ENCODE measurements at places on chromosomes 7 and 10.
A peak's percentile ranks its signal among the peaks of the same experiment; 100 is the strongest.

- DNase-seq = no peak
Measured at GRCh38 chr7:14542624-14543023, 359.9 kb downstream of the DGKB start.

DNA sequence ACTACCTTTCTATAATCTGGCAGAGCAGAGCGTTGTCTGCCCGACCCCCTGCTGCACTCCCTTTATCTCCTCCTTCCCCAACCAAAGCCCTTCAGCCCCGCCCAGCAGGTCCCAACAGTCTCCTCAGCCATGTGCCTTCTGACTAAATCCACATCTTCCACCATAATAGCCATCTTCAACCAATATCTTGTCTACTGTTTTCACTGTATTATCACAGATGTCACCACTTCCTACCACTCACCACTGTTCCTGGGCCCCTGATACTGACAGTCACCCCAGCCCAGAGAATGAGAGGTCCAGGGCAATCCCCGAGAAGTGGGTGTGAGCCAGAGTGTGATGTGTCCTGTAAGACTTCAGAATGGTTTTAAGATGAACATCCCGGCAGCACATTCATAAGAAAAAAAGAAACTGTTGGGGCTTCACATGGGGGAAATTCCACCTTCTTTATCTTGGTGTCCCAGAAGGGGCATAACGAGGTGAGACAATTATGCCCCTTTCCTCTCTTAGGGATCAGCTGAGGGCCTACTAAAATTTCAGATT is 25.3 kb downstream of the CCDC6 start:
- DNase-seq = peak; percentile 93

- DNase-seq = no peak
Measured at GRCh38 chr7:91875851-91876250, 4.7 kb downstream of the MTERF1 start.

GRCh38 chr10:3757250-3757637 is 27.8 kb downstream of the KLF6 start:
- DNase-seq = peak; percentile 57

DNA sequence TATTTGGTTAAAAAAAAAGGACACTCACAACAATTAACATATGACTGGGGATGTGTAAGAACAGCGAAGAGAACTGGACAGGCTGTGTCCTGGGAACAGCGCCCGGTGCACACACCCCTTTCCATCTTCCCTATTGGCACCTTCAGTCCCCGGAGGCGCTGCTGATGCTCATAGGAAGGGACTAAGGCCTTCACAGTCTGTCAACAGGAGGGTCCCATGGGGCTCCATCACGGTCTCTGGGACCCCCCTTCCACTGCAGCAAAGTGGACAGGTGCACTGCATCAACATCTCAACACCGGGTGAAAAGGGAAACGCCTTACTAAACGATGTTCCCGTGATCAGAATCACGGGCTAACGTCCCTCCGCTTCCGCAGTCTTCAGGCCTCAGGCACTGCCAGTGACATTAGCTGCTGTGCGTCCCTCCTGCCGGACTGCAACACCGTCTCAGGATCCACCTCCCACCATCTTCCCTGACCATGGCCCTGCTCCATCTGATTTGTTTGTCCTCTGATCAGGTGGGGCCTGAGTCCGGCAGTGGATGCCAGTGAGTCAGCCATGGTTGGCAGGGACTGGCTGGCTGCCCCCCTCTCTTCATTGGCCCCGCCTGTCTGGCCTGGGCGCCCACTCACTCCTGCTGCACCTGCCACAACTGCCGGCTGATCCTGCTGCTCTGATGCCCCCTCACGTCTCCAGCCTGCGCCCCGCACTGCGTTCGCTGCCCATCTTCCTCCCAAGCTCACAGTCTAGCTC is 614.7 kb downstream of the DNAJB6 start:
- no peak for DNase-seq

DNA sequence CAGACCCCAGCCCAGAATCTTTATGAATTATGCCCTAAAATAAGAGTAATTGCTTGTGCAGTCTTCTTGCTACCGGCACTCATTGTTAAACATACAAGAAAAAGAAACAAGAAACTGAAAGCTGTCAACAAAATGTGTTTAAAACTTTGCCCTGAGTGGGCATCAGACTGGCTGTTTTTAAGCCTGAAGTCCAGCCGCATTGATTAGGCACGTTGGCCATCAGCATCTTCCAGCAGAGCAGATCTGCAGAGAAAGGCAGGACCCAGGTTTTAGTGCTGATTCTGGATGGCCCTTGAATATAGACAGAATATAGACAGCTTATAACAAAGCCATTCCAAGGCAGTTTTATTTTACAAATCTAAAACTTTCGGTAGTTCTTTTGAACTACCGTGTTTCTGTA is 102.8 kb downstream of the POLL start:
- DNase-seq = no peak

GRCh38 chr10:76055963-76056362 is 624.5 kb downstream of the LRMDA start:
- DNase-seq = no peak

DNA sequence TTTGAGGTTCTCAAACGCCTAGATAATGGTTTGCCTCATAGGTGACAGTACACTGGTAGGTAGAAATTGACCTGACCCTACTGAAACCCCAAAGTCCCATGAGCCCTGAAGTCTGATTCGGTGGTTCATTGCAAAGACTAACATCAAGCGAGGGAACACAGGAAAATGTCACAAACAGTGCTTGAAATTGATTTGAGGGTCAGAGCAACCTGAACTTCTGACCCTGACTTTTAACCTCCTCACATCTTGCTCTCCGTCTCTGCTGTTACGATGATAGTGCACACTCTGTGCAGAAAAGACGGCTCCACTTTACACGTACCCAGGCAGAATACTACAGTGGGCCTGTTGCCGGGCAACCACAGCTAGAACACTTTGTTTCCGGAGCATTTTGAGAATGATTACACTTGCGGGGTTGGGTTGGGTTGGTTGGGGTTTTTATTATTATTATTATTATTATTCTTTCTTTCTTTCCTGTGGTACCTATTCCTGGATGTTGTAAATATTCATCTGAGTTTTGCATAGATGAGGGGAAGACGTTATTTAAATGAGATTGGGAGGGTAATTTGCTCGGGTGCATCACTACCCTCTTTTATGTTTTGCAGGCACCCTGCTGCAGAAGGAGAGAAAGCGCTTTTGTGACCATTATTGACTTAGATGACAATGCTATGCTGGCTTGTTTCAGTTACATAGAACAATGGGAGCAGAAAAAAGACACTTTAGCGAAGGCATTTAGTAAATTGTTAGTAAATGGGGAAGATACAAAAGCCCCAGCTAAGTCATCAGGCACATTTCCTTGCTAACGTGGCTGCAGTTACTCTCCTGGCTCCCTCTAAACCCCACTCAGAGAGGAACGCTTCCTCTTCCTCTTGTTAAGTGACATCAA is 438.1 kb upstream of the NRP1 start:
- peak; percentile 6 for DNase-seq

- no peak for DNase-seq
Measured at GRCh38 chr10:113061557-113061956, 111.5 kb downstream of the TCF7L2 start.

GRCh38 chr7:94364816-94365215 is 29.9 kb upstream of the COL1A2 start:
- DNase-seq = no peak

- no peak for DNase-seq
Measured at GRCh38 chr10:52249850-52250395, 64.2 kb upstream of the DKK1 start.

GRCh38 chr10:6239213-6239991 is 36.7 kb downstream of the PFKFB3 start:
- peak; percentile 87 for DNase-seq

DNA sequence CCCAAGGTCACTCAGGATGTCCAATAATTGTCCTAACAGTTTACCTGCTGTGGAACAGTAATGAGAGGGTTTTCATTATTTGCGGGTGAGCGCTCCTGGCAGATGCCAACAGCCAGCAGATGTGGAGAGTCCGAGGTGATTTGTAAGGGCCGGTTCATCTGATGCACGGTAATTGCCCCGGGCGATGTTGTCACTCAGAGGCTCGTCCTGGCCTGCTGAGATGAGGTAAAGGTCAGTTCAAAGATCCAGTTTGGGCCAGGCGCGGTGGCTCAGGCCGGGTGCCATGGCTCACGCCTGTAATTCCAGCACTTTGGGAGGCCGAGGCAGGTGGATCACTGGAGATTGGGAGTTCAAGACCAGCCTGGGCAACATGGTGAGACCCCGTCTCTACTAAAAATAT is 16.9 kb downstream of the LHPP start:
- no peak for DNase-seq

- no peak for DNase-seq
Measured at GRCh38 chr7:90312745-90313144, 8.4 kb downstream of the FAM237B start.

GRCh38 chr7:21253740-21254687 is 173.9 kb upstream of the SP4 start:
- DNase-seq = peak; percentile 69

GRCh38 chr7:143503261-143503660 is 25.6 kb downstream of the TAS2R41 start:
- no peak for DNase-seq

DNA sequence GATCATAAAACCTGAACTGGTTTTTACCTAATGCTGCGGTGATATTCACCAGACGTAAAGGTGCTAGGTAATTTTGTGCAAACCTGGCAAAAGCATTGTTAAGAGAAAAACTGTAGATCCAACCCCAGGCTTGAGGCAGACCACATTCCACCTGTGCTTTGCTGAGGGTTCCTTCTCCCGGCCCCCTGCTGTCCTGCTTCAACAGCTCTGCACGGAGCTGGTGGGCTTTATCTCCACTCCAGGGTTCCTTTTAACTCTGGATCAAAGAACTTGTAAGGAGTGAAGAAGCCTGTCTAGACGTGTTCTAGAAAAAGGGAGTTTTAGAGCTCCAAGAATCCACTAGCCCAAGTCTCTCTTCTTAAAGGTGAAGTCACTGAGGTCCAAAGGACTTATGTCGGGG is 87.5 kb upstream of the NMT2 start:
- no peak for DNase-seq

DNA sequence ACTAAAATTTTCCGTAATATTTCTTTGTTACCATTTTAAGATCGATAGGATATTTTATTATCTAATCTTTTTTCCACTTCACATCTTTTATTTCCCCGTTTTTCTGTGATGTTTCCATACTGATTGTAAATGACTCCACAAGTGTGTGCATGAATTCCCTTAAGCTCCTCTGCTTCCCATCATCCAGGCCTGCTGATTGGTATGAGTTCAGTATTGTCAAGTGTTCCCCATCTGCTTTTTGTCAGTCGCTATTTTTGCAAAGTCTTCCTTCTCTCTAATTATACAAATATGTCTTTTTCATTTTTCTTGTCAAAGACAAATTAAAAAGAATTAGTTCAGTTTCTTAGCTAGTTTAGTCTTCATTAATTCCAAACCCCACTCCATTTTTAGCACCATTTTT is 184.7 kb downstream of the EXOC4 start:
- no peak for DNase-seq

DNA sequence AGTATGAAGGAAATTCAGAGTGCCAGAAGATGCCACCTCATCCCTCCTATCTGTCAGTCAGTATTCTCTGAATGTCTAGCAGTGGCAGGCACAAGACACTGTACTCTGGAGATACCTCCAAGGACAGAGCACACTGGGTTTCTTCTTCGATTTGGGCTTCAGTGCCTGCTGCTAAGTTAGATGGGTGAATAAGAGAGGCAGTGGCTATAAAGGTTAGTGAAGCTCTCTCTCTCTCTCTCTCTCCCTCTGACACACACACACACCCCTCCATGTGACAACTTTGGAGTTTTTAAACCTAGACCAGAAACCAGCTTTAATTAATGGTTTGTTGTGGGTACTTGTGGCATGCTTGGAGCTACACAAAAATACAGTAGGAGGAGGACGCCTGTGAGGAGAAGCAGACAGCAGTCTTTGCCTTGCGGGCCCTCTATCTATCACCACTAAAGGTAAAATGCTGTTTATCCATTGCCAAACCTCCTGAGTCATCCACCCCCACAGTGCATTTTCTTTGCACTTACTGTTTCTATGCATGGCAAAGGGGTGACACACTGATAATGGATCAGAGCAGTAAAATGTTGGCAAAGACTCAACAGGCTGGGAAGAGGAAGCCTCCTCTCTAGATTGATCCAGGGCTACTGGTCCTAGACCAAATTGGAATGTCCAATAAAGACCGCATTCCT is 102.5 kb downstream of the TRIL start:
- no peak for DNase-seq

DNA sequence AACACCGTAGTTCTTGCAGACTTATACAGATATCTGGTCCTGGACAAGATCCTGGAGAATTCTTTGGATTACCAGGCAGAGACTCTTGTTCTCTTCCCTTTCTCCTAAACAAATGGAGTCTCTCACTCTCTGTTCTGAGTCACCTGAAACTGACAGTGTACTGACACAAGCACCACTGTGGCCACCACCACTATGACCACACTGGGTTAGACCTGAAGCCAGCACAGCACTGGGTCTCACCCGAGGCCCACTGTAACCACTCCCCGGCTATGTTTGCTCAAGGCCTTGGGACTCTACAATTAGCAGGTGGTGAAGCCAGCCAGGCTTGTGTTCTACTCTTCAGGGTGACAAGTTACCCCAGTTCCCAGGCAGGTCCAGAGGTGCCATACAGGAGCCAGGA is 22.8 kb downstream of the SLC39A12 start:
- no peak for DNase-seq

- no peak for DNase-seq
Measured at GRCh38 chr7:89283302-89283701, 487.8 kb upstream of the TEX47 start.

DNA sequence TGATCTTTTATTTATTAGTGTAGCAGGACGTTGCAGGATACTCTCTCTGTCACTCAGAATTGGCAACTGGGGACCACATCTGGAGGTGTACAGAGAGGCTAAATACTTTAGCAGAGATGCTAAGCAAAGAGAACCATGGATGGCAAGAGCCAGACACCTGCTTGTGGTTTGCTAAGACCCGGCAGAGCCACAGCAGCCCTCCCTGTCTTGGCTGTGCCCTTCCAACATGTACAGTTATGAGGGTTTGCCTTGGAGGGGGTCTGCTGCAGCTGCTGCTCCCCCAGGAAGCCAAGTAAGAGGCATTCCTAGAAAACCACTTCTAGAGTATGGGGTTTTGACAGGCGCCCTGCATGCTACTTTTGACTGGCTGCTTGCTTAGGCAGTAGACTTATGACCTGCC is 5.1 kb downstream of the NPVF start:
- no peak for DNase-seq

- DNase-seq = no peak
Measured at GRCh38 chr10:17058093-17058492, 71.5 kb downstream of the CUBN start.

GRCh38 chr10:69056129-69056528 is 31.8 kb upstream of the SRGN start:
- peak; percentile 52 for DNase-seq

- peak; percentile 66 for DNase-seq
Measured at GRCh38 chr7:150520145-150520544, 5.5 kb downstream of the GIMAP7 start.

DNA sequence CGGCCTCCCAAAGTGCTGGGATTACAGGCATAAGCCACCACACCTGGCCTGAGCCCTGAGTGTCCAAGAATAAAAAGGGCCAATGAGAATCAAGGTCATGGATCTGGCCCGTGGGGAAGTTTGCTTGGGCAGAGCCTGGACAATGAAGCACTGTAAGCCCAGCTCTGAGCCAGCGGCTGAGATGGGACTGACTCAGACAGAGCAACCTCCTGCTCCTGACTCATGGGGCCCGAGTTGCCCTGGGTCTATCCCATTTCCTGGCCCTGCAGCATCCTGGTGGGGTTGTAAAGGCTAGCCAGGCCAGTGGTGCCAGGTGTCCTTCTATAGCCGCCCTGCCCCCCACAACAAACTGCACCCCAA is 5.2 kb upstream of the MYH16 start:
- DNase-seq = no peak

GRCh38 chr7:582081-582835 is 62.6 kb upstream of the PDGFA start:
- no peak for DNase-seq

GRCh38 chr10:17768496-17768895 is 16.5 kb downstream of the TMEM236 start:
- no peak for DNase-seq

All from activated CD8-positive, alpha-beta T cell treated with anti-CD3 and anti-CD28 coated beads for 36 hours (primary cell).